Chondrocyte (in vitro differentiated cells): ENCODE measurements at places on chromosomes 16 and 17. TPM values are rescaled to one million over a fixed set of nuclear protein-coding genes. Genes with fewer than 3 reads are reported as not detected.
A peak's percentile ranks its signal among the peaks of the same experiment; 100 is the strongest.

DNA sequence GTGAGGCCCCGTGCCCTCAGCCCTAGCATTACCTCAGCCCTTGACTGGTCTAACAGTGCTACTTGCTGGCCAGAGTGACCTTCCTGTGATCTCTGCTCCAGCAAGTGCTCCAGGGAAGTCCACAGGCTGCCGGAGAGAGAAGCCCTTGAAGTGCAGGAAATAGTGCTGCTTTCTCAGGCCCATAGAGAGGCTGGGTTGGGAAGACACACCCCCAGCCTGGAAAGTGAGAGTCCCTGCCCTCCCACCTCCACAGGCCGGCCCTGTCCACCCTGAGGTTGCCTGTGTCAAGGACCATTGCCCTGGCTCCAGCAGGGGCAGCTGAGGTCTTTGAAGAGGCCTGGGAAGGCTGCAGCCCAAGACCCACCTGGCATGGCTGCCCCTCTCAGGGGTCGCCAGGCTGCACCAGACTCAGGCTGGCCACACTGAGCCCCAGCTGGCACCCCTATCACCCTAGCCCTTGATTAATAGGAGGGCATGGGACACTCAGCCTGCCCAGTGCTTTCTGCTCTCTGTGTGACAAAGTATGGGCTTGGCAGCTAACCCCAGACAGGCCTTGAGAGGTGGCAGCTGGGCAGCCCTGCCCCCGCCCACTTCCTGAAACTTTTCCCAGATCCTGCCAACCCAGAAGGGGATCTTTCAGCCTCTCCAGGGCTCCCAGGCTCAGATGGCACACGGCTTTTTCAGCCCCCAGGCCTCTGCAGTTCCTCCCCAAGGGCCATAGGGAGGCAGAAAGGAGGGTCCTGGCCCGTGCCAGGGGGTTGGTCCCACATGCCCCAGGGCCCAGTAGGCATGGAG is 21.7 kb downstream of the ATP6V0D1 start:
- no peak overlapping the region for H3K4me3 ChIP-seq
- DNase-seq, result no peak
- H3K27me3 ChIP-seq, result no peaks in the 10 kb centered on the region
- peak overlapping the region; percentile 82 for H3K27ac ChIP-seq
- H3K36me3 ChIP-seq, result no peaks in the 10 kb centered on the region

DNA sequence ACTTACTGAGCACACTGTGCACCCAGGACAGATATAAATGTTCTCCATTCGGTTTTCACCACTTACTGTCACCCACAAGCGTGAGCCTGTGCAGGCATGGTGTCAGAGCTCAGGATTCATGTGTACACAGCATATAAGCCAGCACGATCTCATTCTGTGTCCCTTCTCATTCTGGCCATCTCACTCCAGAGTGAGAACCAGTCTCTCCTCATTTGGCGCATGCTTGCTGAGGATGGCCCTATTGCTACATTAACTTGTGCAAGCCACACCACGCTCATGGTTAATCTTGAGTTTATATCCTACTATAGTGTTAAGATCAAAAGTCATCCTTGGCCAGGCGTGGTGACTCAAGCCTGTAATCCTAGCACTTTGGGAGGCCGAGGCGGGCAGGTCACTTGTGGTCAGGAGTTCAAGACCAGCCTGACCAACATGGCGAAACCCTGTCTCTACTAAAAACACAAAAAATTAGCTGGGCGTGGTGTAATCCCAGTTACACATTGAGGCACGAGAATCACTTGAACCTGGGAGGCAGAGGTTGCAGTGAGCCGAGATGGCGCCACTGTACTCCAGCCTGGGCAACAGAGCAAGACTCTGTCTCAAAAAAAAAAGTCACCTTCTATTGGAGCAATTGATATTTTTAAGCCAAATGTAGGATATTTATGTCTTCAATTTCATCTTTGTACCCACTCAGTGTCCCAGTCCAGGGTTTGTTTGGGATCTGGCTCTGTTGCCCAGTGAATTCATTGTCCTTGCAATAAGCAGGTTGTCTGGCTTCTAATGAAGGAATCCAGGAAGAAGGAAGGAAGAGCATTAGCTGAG is 20.9 kb downstream of the SOCS1 start:
- H3K27ac ChIP-seq, result no peak overlapping the region
- no peaks in the 10 kb centered on the region for H3K36me3 ChIP-seq
- DNase-seq, result no peak
- H3K4me1 ChIP-seq, result no peaks in the 10 kb centered on the region

- peaks cover 3% of the 10 kb centered on the region for H3K4me1 ChIP-seq
- no peaks in the 10 kb centered on the region for H3K36me3 ChIP-seq
- DNase-seq, result peak; percentile 79
- H3K27ac ChIP-seq, result no peak overlapping the region
- H3K27me3 ChIP-seq, result no peaks in the 10 kb centered on the region
These were observed 50.4 kb downstream of the OR1D5 start for GRCh38 chr17:3012926-3013581.

Gene CARD14
- total RNA-seq, result 0.13 to 0.80 TPM (median 0.30 TPM) in 3 replicates

- H3K27me3 ChIP-seq, result no peaks in the 10 kb centered on the region
- no peak overlapping the region for H3K4me3 ChIP-seq
- H3K4me1 ChIP-seq, result peaks cover 10% of the 10 kb centered on the region
- H3K36me3 ChIP-seq, result peaks cover 32% of the 10 kb centered on the region
- H3K27ac ChIP-seq, result peak overlapping the region; percentile 36
- no peak for DNase-seq
These were observed 16.9 kb downstream of the EMC8 start for GRCh38 chr16:85782451-85782850.

DNA sequence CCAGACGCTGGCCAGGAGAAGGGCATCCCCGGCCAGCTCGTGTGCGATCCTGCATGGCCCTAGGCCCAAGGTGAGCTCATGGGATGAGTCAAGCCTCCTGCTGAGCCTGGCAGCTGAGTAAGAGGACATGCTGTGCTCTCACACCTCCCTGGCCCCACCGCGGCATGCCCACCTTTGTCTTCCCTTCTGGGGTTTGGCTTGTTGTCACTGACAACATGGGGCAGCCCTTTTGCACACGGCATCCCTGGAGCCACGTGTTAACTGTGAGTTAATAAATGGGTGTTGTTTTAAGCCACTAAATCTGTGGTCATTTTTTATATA is 8.9 kb upstream of the TNS4 start:
- H3K27ac ChIP-seq, result peak overlapping the region; percentile 88
- peak; percentile 95 for DNase-seq
- peaks cover 54% of the 10 kb centered on the region for H3K4me1 ChIP-seq
- no peak overlapping the region for H3K4me3 ChIP-seq

Gene C17orf50
- total RNA-seq, result not detected in 3 replicates

DNA sequence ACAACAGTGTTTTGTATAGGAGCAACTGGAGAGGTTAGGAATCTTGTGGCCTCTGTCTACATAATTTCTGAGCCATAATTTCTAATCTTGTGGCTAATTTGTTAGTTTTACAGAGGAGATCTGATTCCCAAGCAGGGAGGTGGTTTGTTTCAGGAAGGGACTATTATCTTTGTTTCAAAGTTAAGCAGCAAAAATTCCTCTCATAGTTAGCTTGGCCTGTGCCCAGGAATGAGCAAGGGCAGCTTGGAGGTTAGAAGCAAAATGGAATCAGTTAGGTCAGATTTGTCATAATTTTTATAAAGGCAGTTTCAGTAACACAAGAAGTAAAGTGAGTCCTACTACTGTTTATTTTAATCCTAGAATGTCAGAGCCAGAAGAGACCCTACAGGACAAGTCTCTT is 2.0 kb upstream of the RDM1 start:
- no peak for DNase-seq
- peak overlapping the region; percentile 66 for H3K27ac ChIP-seq
- no peaks in the 10 kb centered on the region for H3K36me3 ChIP-seq
- H3K4me3 ChIP-seq, result no peak overlapping the region
- peaks cover 31% of the 10 kb centered on the region for H3K4me1 ChIP-seq

DNA sequence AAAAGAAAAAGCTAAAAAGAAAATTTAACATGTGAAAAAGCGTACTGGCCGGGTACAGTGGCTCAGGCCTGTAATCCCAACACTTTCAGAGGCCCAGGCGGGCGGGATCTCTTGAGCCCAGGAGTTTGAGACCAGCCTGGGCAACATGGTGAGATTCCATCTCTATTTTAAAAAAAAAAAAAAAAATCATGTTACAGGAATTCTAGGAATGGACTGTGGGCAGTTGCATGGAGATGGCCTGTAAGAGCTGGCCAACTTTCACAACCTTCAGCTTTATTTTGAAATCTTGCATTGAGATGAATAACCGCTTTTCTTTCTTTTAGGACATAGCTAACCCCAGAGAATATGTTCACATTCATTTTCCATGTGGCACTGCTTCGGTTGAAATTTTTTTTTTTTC is 8.2 kb upstream of the CIAO3 start:
- H3K4me3 ChIP-seq, result no peak overlapping the region
- peaks cover 8% of the 10 kb centered on the region for H3K4me1 ChIP-seq
- H3K27ac ChIP-seq, result peak overlapping the region; percentile 91
- H3K27me3 ChIP-seq, result peaks cover 9% of the 10 kb centered on the region
- DNase-seq, result no peak

DNA sequence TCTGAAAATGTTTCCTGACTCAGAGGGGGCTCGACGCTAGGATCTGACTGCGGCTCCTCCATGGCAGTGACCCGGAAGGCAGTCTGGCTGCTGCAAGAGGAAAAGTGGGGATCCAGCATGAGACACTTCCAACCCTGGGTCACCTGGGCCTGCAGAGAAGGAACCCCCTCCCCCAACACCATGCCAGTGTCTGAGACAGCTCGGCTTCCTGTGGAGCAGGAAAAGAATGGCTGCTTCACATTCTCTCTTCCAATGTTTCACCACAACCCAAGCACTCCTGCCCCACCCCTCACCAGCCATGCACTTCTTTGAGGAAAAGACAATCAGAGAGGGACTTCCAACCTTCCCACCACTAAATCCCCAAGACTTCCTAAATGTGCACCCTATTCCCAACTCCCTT is 10.8 kb downstream of the TP53 start:
- peaks cover 10% of the 10 kb centered on the region for H3K4me1 ChIP-seq
- peaks cover 31% of the 10 kb centered on the region for H3K36me3 ChIP-seq
- H3K4me3 ChIP-seq, result no peak overlapping the region
- no peak overlapping the region for H3K27ac ChIP-seq
- no peak for DNase-seq

Gene SULT1A4
- 0.56 to 4.7 TPM (median 2.7 TPM) in 3 replicates for total RNA-seq

DNA sequence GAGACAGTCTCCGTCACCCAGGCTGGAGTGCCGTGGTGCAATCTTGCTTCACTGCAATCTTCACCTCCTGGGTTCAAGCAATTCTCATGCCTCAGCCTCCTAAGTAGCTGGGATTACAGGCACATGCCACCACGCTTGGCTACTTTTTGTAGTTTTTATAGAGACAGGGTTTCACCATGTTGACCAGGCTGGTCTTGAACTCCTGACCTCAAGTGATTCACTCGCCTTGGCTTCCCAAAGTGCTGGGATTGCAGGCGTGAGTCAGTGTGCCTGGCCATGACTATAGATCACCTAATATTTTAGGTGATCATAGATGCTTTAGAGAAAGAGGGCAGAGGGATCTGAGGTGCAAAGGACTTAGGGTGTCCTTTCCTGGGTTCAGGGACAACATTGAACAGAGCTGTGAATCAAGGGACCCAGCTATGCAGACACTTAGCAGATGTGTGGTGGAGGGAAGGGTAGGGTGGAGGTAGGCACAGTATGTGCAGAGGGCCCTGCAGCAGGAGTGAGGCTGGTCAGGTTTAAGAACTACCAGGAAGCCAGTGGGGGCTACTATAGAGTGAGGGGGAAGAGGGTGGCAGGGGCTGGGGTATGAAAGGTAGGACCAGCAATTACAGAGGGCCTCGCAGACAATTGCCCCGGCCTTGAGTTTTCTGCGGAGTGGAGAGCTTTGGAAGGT is 116.5 kb downstream of the CMIP start:
- peaks cover 29% of the 10 kb centered on the region for H3K4me1 ChIP-seq
- no peak overlapping the region for H3K27ac ChIP-seq
- H3K36me3 ChIP-seq, result no peaks in the 10 kb centered on the region
- H3K27me3 ChIP-seq, result no peaks in the 10 kb centered on the region

DNA sequence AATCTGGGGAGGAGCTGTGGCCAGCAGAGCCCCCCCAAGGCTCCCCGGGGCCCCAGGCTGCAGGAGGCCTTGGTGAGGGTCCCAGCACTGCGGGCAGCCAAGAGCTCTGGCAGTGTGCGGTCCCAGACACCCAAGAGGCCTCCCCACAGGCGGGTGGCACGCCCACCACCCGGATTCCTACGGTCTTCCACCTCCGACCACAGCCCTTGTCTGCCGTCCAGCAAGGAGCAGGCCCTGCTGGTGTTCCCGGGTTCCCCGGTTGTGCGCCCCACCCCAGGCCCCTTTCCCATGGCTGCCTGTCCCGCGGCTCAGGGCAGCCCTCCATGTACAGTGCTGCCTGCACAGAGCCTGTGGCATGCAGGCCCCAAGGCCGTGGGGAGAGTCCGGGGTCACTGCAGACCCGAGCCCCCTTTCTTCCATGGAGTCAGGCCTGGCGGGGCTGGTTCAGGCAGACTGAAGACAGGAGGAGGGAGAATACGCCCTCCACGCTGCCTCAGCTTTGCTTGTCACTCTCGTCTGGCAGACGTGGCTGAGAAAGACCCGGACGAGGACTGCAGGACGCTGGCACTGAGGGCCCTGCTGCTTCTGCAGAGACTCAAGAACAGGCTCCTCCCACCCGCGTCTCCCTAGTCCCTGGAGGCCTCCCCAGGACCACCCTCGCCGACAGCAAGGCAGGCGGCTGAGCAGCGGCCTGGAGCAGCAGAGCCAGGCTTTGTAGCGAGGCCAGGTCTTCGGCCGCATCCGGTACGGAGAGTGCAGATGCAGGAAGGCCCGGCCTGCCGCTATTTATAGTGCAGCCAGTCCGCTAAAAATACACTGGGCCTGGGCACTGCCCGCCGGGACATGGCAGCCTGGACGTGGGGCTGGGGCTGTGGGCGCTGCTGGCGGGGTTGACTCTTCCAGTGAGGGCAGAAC is 16.4 kb downstream of the TELO2 start:
- no peak overlapping the region for H3K4me3 ChIP-seq
- DNase-seq, result no peak
- H3K4me1 ChIP-seq, result peaks cover 2% of the 10 kb centered on the region
- peaks cover 14% of the 10 kb centered on the region for H3K36me3 ChIP-seq
- H3K27me3 ChIP-seq, result no peaks in the 10 kb centered on the region
- H3K27ac ChIP-seq, result no peak overlapping the region

Gene SPNS2
- total RNA-seq, result 0.70 to 0.87 TPM in 2 of 3 replicates, not detected in the other

DNA sequence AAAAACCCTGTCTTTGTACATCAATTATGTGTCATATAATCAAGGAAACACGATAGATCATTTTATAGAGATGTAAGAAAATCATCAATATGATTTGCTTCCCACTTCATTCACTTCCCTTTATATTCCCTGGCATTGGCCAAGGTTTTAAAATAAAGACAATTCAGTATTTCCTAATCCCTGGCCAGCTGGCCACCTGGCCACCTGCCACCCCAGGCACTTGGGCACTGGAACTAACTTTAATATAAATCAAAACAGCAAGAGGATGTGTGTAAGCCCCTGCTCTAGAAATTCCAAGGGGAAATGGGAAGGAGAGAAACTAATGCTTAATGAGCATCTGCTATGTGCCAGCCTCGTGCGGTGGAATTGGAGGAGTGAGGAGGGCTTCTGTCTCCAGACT is 58.6 kb upstream of the TOB1 start:
- H3K4me1 ChIP-seq, result peaks cover 10% of the 10 kb centered on the region
- no peak overlapping the region for H3K27ac ChIP-seq
- no peak overlapping the region for H3K4me3 ChIP-seq

Gene CD300LB
- total RNA-seq, result not detected in 3 replicates
